ENCODE measurements at places on chromosomes 6 and 20.

DNA sequence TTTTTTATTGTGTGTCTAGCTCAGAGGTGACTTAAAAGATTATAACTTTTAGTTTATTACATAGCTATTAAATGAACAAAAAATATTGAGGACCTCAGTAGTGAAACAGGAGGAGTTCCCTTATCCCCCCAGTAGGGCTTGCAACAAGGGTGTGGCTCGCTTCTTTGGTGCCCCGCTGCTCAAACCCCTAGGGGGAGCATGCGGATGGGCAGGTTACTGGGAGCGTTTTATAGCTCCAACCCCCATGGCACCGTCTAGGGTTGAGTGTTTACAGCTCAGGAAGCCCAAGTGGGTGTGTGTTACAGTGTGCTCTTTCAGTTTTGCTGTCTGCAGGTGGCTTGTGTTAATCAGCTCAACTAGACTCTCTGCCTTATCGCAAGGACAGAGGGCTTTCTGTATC lies 1513.7 kb downstream of the GRIK2 start:
- no peak for DNase-seq

GRCh38 chr6:35634316-35634715 lies 54.4 kb downstream of the FKBP5 start:
- no peak for DNase-seq

DNA sequence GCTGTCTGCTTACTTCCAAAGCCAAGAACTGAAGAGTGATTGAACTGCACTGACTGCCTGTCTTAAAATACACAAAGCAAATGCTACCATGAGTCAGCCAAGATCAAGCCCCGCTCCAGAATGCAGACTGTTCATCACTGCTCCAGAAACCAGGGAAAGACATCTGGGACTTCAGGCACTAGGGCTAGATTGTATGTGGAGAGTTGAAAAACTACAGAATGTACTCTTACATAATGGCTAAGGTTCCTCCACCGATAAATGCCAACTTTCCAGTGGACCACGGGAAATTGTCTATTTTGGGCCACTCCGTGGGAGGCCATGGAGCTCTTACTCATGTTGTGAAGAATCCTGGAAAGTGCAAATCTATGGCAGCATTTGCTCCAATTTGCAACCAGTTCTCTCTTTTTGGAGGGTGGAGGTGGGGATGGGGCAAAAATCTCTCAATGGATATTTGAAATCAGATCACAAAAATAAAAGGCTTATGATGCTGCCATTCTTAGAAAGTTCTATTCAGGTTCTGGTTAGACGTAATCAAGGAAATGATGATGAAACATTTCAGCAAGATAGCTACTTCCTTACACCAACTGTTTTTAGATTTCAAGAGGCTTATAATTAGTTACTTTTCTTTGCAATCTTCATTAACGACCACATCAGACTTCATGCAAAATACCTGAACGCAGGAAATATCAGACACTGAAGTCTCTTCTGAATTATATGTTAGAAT lies 11.8 kb upstream of the CAP2 start:
- no peak for DNase-seq

DNA sequence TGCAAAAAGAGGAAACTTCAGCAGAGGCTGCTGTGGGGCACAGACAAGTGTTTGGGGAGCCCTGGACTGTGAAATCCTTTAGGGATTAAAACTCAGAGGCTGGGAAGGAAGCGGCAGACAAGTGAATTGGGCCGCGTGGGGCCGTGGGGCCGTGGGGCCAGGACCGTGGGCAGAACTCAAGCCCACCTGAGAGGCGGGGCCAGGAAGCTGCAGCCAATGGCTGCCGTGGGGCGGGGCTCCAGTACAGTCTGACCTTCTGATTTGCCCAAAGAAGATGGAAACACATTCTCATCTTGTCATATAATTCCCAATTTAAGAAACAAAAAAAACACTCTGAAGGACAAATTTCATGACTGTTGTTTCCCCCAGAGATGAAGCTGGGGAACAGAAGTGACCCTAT lies 55.4 kb downstream of the ANKRD60 start:
- no peak for DNase-seq

GRCh38 chr6:42260972-42261371 lies 43.3 kb upstream of the MRPS10 start:
- no peak for DNase-seq

DNA sequence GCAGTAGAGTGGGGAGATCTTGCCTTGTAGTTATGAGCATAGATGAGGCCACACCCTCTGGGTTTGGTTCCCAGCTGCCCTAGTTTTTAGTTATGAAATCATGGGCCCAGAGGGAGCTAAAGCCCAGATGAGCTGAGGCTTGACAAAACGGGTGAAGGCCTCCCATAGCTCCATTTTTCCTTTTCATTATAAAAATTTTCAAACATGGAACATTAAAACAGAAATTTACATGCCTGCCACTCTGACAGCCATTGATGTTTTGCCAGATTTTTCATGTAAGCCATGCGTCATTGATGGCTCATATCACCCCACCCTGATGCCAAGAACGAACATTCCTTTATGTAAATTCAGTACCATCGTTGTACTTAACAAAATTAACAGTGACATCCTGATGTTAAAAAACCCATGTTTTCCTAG lies 67.9 kb downstream of the IGF2R start:
- DNase-seq: no peak

- no peak for DNase-seq
Measured at GRCh38 chr20:23136893-23137745, 51.0 kb upstream of the CD93 start.

GRCh38 chr6:76506808-76507207 lies 434.3 kb upstream of the IMPG1 start:
- DNase-seq: no peak

- DNase-seq: no peak
Measured at GRCh38 chr6:145009711-145010110, 724.6 kb downstream of the UTRN start.

DNA sequence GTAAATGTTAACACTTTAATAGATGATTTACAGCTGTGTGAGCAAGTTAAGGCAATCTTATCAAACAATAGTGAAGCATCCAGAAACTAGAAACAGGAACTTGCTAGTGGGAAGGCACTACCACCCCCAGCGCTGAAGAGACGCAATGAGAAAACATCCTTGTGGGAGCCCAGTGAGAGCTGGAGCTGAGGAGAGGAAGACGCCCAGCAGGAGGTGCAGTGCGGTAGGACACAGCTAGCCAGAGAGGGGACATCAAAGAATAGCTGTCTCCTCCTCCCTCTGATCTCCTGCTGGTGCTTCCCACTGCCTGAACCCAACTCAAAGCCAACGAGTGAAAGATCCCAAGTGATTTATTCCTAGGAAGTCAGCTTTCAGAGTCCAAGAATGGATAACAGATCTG lies 140.3 kb downstream of the COL12A1 start:
- no peak for DNase-seq

GRCh38 chr20:44204156-44204831 lies 6.3 kb downstream of the OSER1 start:
- no peak for DNase-seq

DNA sequence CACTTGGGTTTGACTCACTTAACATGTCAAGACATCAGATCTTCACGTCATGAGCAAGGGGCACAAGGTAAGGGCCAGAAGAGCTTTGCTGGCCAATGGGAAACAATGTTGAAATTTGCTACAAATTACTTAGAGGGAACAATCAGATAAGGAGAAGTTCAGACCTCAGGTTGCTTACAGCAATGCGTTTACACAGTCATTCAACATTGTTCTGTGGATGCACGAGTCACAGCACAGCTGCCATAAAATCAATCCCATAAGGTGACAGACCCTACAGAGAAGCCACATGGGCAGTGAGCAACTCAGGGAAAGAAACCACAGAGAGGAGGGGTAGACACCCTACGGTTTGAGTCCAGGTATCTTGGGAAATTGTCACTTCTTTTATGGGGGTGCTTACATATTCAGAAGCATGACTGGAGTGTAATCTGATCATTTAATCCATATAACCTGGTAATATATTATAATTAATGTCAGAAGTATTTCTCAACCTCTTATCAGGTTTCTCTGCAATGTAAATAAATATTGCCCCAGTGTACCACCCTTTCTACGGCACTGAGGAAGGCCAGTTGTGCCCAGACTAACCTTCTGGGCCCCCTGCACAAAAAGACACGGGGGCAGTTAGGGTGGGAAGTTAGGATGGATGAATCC lies 2.3 kb upstream of the SLC22A2 start:
- no peak for DNase-seq

DNA sequence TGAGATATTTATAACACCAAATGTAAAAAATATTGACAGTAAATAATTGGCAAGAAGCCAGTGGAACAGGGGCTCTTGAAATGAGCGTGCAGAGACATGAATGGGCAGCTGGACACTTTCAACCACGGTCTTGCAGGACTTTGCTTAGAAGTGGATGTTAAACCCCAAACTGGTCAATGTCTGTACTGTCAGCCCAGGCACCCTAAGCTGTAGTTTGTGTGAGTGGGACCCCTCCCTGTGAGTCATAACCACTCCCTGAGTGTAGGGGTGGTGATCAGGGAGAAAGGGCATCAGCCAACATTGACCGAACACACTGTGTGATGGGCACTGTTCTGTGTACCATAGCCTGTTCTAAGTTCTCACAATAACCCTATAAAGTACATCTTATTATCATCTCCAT lies 108.6 kb downstream of the FIG4 start:
- no peak for DNase-seq

DNA sequence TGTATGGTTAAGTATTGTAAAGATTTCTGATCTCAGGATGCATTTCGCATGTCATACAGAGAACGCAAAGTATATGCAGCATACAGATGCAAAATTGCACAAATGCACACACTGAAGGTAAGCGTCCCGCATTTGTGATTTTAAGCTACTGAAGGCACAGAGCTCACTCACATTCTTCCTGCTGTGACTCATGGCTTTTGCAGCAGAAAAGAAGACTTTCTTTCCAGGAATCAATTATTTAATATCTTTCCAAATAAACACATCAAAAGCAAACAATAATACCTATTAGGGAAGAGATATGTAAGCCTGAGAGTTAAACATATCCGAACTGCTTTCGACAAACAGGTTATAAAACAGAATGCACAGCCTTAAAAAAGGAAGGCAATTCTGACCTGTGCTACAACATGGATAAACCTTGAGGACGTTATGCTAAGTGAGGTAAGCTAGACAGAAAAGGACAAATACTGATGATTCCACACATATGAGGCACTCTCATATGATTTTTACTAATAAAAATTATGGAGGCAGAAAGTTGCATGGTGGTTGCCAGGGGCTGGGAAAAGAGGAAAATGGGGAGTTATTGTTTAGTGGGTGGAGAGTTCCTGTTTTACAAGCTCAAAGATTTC lies 109.0 kb downstream of the TFAP2A start:
- no peak for DNase-seq

DNA sequence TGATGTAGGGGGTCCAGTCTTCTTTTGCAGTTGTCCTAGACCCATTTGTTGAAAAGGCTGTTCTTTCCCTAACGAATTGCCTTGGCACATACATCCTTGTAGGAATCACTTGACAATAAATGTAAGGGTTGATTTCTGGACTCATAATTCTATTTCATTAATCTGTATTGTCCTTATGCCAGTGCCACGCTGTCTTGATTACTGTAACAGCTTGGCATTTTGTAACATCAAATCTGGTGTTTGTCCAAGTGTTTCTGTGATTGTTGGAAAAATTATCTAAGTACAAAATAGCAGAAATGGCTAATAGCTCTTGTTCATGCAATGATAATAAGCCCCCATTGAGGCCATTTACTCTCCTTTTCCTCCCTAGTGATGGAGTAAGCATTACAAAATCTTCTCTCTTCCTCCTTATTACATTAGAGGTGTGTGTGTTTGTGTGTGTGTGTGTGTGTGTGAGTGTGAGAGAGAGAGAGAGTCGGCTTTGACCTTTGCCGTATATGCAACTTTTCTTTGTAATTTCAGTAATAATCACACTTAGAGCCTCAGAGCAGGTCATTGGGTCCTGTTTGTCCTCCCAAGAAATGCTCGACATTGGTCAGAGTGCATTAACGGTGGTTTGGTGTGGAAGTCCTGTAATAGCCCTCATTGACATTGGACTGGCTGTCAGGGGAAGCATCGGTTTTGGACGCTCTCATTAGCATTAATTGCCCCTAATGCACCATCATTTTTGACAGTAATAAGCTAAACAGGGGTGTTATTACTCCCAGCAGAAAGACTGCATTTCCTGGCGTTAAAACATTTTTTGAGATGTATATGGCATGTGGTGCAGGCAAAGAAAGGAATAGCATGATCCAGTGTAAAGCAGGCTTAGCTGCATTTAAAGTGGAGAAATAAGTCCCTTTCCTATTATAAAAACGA lies 40.7 kb upstream of the MROH8 start:
- DNase-seq: no peak

- no peak for DNase-seq
Measured at GRCh38 chr6:84346372-84346771, 118.9 kb upstream of the CEP162 start.

DNA sequence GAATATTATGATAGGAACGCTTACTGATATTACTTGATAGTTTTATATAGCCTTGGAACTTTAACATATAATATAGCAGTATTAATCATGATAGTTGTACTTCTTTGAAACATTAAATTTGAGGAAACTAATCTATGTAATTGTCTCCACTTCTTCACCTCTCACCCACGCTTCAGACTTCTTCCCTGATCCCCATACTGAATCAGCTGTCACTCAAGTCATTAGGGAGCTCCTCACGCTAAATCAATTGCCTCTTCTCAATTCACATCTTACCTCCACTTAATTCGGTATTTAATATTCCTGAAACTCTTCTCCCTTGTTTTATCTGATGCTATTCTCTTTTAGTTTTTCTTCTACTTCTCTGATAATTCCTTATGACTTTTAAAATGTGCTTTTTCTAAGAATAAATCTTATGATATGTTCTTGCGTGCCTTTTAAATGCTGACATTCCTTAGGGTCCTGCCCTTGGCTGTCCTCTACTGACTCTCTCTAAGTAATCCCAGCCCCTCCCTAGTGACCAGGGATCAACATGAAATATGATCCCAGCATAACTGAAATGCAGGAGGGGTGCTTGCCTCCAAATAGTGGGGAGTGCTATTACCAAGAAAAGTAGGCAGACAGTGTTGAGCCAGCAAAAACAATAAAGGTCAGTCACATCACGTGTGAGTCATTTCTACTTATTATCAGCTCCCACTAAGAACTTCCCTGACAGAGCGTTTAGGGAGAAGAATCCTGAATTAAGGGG lies 9.9 kb downstream of the ANKRD66 start:
- DNase-seq: no peak
